ENCODE measurements at places on chromosomes 1 and 21.
A peak's percentile ranks its signal among the peaks of the same experiment; 100 is the strongest.

GRCh38 chr1:247110627-247111258, 6.6 kb upstream of the ZNF669 start:
- DNase-seq = no peak

GRCh38 chr1:55378582-55378981, 163.4 kb upstream of the USP24 start:
- DNase-seq = no peak

GRCh38 chr1:45205910-45206721, at the start of gene ZSWIM5:
TSS of gene ZSWIM5 (minus strand) at chr1:45206605. CDS start at chr1:45206350, 255 bp downstream.
- DNase-seq = no peak

- no peak for DNase-seq
These were observed 38.8 kb downstream of the CD160 start for GRCh38 chr1:145758116-145758515.

- DNase-seq = no peak
These were observed 287.6 kb upstream of the C1orf105 start for GRCh38 chr1:172132836-172133235.

GRCh38 chr1:15343099-15343498, 66.6 kb upstream of the EFHD2 start:
- DNase-seq = no peak

- no peak for DNase-seq
These were observed 6.2 kb downstream of the TNNT2 start for GRCh38 chr1:201371276-201371675.

DNA sequence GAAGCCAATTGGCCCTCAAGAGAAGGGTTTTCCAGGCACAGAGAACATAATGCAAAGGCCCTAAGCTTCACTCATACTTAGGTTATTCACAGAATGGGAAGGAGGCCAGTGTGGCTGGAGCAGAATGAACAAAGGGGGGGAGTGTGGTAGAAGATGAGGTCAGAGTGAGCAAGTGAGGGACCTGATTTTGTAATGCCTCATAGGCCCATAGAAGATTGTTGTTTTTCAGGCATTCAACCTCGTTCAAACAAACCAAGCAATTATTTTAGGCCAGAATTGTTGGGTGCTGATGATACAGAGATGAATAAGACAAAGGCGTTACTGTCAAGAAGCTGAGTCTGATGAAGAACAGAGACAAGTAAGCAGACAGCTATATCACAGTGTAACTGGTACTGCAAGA, 54.5 kb upstream of the RAP1A start:
- DNase-seq = peak; percentile 22

GRCh38 chr1:94413311-94413710, 4.9 kb upstream of the ABCD3 start:
- no peak for DNase-seq

DNA sequence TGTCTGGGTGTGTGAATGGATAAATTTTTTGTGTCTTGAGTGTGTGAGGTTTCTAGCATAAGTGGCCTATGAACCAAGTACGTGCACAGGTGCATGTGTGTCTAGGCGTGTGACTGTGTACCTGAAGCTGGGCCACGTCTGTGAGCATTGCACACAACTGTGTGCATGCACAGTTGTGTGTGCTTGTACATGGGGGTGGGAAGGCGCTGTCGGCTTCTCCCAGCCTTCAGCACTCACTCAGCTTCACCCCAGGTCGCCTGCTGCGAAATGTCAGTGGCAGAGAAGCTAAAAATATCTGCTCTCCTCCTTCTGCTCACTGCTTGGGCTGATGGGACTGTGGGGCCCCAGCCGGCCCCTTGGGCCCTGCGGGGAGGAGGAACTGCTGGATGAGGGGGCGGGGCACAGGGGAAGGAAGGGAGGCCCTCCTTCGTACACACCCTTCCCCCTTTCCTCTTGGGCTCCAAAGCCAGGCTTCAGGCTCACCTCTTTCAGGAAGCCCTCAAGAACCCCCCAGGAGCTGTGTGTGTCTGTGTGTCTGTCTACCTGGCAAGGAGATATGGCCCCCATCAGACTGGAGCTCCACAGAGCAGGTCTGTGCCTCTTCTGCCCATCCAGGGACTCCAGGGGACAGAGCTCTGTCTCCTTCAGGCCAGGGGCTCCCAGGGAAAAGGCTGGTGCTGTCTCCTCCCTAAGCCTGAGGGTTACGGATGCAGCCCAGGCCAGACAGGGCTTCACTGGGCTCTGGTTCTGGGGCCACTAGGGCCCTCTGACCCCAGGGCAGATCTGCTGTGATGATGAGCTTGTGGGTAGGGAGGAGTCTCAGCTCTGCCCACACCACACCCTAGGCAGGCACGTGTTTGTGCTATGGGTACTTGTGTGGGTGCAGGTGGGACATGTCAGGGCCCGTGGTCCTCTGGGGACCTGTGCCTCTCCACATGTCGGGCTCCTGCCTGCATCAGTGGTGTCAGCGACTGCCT, 35.6 kb upstream of the WASF2 start:
- DNase-seq = no peak

- DNase-seq = no peak
These were observed 154.2 kb upstream of the DEPDC1 start for GRCh38 chr1:68651115-68651514.

Data from epithelial cell of prostate (primary cell).